ENCODE measurements at places on chromosomes 3 and 15.

GRCh38 chr15:69474846-69475455 is 22.3 kb downstream of the RPLP1 start:
- no peak for DNase-seq

- DNase-seq = no peak
Observed at GRCh38 chr3:116267116-116267515, 178.2 kb downstream of the LSAMP start.

DNA sequence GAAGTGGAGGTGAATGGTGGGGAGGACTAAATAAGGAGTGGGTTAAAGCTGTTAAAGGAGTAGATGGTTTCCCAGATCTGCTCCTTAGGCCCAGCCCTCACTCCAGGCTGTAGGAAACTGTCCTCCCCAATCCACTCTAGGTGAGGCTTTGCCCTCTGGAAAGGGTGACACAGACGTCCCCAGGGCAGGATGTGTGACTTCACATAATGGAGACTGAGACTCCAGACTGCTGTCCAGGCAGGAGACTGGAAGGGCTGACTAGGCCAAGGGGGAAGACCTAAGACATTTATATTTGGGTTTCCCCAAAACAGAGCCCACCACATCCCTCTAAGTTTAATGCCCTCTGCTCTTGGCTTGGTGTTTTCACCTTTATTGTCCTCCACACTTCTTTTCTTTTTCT is 488.5 kb downstream of the SHQ1 start:
- no peak for DNase-seq

- DNase-seq = no peak
Observed at GRCh38 chr3:55723653-55724406, 236.7 kb upstream of the WNT5A start.

DNA sequence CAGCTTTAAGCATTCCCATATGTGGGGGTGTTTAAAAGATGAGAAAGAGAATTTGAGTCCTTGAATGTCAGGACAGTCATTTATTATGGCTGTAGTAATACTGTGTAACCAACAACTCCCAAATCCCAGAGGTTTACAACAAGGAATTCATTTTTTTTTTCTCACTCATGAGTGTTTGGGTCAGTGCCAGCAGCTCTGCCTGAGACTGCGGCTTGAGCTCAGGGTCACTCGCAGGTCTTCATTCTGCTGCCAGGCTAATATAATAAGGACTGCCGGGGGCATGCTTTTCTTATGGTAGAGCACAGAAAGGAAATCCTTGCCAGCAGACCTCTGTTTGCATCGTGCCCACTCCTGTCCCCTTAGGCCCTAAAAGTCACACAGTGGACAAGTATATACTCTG is 277.9 kb upstream of the LMCD1 start:
- no peak for DNase-seq

GRCh38 chr15:40567111-40567510 is 2.0 kb upstream of the RPUSD2 start:
- DNase-seq = peak; percentile 40

DNA sequence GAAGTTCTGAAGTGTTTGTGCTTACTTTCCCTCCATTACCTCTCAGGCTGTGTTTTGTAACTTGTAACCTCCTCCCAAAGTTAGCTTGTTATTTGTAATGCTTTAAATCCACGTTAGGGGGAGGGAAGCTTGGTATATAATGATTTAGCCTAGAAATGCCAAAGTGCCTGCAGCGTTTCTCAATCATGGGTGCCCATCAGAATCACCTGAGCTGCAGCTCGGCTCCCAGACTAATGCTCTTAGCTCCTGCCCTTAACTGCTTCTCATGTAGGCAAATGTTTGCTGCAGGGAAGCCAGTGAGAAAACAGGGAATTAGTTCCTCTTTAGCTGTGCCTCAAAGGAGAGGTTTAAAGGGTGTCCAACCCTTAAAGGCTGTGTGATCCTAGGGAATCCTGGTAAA is 219.2 kb upstream of the NAALADL2 start:
- DNase-seq = no peak

- no peak for DNase-seq
Observed at GRCh38 chr15:81215531-81215930, 18.9 kb downstream of the IL16 start.

- no peak for DNase-seq
Observed at GRCh38 chr3:35709691-35710090, 70.4 kb downstream of the ARPP21 start.

- no peak for DNase-seq
Observed at GRCh38 chr3:46132565-46132964, 75.5 kb downstream of the CCR1 start.

- no peak for DNase-seq
Observed at GRCh38 chr3:5798809-5799208, 611.3 kb downstream of the EDEM1 start.

DNA sequence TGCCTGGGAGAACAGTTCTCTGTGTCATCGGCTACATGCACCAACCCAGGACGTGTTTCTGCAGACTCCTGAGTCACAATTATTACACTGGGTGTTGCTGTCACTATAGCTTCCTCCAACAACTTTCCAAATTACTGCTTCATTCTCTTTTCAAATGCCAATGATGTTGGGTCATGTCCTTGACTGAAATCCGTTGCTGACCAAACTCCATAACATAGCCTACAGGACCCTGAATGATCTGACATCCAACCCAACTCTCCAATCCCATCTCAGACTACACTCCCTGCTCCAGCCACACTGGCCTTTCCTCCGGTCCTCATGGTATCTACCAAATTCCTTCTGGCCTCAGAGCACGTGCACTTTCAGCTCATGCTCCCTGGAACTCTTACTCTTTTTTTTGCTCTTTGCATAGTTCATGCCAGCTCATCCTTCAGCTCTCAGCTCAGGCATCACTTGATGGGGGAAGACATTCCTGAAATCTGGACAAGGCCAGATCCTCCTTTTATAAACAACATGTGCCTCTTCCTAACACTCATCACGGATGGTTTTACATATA is 108.8 kb upstream of the PTPRG start:
- no peak for DNase-seq

- DNase-seq = no peak
Observed at GRCh38 chr15:79562403-79562815, 130.3 kb downstream of the MINAR1 start.

DNA sequence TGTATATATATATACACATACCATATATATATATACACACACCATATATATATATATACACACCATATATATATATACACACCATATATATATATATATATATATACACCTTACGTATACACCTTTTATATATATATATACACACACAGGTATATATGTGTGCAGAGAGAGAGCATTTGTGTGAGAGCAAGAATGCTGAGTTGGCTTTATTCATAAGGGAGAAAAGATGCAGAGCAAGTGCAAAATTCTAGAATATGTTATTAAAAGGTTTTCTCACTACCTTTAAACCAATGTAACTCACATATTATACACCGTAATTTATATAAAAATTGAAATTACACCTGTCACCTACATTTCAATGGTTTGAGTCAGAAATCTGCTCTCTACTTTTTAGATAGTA is 107.2 kb upstream of the ALCAM start:
- DNase-seq = no peak

DNA sequence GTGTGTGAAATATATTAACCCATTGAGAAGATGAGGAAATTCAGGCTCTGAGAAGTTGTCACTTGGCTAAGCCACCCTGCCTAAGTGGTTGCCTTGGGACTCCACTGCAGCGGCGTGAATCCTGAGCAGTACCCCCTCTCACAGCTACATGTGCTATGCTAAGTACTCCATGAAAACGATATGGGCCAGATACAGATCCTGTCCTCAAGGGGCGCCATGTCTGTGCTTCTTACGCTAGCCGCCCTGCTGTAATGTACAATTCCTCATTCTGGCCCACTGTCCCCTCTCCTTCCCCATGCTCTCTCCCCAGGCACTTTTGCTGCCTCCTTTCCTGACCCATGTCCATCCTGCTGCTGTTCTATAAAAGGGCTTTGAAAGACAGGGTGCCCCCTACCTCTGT is 140.3 kb downstream of the FEZF2 start:
- DNase-seq = no peak

- DNase-seq = no peak
Observed at GRCh38 chr3:14210290-14210688, 31.7 kb downstream of the LSM3 start.

- no peak for DNase-seq
Observed at GRCh38 chr3:145094355-145094941, 1066.5 kb downstream of the PLOD2 start.

- DNase-seq = no peak
Observed at GRCh38 chr3:127990051-127990450, 62.2 kb upstream of the SEC61A1 start.

DNA sequence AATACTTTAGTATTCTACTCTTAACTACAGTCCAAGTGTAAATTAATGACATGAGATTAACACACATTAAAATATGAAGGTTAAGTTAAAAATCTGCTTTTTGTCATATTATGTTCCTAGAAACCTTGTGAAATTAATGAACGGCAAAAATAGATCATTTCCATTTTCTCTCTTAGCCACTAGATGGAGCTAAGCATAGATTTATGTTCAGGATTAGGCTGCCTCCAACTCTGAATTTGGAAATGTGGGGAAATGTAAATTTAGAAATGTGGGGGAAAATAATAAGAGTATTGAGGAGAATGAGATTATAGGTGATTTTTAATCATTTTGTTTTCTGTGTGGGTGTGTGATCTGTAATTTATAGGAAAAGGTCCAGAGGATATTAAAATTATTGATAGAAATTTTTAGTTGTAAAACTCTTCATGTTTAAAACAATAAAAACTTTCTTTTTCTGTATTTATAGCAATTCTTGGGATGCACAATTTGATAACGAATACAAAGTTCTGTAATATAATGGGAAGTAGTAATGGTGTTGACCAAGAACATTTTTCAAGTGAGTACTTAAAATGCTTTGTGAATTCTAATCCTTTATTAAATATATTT is 59.2 kb downstream of the TMOD3 start:
- DNase-seq = no peak

GRCh38 chr3:18370672-18371071 is 54.5 kb downstream of the SATB1 start:
- peak; percentile 14 for DNase-seq
